ENCODE measurements at places on chromosomes 5 and 9. TPM values are rescaled to one million over a fixed set of nuclear protein-coding genes. Genes with fewer than 3 reads are reported as not detected.
A peak's percentile ranks its signal among the peaks of the same experiment; 100 is the strongest.

The C9 gene
- 0.79 TPM for polyA plus RNA-seq

The CCDC152 gene
- polyA plus RNA-seq = 15.4 TPM

The CEL gene
- 3.8 TPM for polyA plus RNA-seq

GRCh38 chr5:56601641-56602071 is 213.7 kb upstream of the MAP3K1 start:
- DNase-seq = no peak

DNA sequence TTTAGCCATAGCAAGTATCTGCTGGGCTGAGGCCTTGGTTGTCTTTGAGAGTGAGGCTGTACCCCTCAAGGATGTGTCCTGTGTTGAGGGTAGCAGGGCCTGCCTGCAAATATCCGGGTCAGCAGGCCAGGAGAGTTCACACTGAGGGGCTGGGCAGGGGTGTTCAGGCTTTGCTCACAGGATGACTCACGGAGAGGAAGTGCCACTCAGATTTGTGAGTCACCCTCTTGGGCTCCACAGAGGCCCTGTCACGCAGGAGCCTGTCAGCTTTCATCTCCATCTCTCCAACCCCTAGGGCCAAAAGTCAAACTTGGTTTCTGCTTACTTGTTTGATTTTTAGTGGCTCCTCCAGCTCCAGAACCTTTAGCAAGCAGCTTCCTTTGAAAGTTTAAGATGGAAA is 211.5 kb downstream of the SEC61B start:
- no peak for DNase-seq

DNA sequence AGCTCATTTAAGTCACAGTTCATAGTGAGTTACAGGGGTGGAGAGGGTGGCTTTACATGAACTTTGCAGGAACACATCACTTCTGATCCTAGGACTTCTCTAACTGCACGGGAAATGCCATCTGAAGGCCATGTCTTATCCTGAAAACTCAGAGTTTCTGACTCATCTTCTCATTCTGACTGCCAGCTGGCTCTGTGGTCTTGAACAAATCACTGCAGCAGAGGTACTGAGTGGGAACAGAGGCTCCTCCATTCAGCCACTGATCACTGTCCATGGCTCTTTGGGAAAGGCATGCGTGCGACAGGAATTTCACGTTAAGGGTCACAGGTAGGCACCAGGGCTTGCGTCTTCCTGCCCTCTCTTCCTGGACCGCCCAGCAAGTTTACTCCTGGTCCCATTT is 114.6 kb upstream of the LRRTM2 start:
- DNase-seq = no peak

GRCh38 chr5:149397530-149397929 is 18.4 kb upstream of the IL17B start:
- no peak for DNase-seq

GRCh38 chr5:160152287-160152686 is 33.0 kb upstream of the PWWP2A start:
- no peak for DNase-seq

GRCh38 chr9:3006851-3007250 is 163.0 kb upstream of the PUM3 start:
- DNase-seq = no peak

DNA sequence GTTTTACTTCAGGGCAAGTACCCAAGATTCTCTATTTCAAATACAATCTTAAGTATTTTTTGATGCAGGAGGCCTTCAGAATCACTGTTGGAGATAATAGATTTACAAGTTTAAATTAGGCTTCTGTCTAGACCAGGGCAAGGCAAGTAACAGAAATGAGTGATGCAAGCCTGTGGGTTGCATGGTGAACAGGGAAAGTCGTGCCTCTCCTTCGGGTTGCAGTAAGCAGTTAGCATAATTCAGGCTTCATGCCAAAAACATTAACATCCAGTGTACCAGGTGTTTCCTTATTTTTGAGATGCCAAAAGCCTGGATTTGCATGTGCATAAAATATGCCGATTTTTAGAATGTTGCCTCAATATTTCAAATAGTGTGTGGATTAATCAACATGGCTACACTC is 369.0 kb downstream of the CAAP1 start:
- DNase-seq = no peak

GRCh38 chr5:2891781-2892180 is 140.3 kb upstream of the IRX2 start:
- no peak for DNase-seq

DNA sequence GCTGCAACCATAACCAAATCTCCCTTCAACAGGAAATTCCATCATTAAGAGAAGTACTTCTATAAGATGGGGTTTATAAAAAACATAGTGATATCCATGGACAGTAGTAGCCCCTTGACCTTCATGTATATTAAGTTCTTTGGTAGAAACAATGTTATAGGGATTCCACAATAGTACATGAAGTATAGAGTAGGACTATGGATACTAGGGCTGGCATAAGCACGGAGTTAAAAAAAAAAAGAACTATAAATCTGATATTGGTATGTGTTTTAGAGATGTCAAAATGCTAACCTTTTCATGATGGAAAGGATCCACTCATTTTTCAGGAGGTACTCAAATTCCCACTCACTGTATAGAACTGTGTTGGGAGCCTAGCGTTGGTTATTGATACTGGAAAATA is 337.6 kb downstream of the FGF10 start:
- DNase-seq = no peak

DNA sequence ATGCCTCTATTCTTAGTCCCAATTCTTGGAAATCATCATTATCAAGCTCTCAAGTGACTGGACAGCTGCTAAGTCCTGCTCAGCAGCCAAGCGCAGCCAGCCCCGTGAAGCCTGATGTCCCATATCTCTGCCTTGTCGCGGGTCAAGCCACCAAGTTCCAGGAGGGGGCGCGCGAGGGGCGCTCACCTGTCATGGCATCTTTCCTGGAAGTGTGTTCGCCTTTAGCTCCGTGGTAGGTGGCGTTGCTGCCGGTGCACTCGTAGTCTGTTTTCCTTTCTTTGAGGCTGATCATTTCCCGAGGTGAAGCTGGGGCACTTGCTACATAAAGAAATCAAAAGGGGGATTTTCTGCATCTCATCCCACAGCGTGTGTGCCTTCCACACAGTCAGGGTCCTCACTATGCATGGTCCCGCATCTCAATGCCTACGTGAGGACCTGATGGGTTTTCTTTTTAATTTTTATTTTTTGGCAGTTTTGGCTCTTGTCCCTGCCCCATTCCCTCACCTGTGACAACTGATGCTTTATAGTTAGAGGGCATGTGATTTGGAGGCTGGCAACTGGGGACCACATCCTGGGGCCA is 227.0 kb upstream of the DAP start:
- peak; percentile 51 for DNase-seq

- DNase-seq = no peak
Observed at GRCh38 chr9:114856942-114857315, 51.1 kb upstream of the TNFSF15 start.

GRCh38 chr9:95511952-95512708 is 4.6 kb downstream of the PTCH1 start:
- DNase-seq = no peak

- no peak for DNase-seq
Observed at GRCh38 chr5:176875014-176875550, 24.1 kb downstream of the HK3 start.

DNA sequence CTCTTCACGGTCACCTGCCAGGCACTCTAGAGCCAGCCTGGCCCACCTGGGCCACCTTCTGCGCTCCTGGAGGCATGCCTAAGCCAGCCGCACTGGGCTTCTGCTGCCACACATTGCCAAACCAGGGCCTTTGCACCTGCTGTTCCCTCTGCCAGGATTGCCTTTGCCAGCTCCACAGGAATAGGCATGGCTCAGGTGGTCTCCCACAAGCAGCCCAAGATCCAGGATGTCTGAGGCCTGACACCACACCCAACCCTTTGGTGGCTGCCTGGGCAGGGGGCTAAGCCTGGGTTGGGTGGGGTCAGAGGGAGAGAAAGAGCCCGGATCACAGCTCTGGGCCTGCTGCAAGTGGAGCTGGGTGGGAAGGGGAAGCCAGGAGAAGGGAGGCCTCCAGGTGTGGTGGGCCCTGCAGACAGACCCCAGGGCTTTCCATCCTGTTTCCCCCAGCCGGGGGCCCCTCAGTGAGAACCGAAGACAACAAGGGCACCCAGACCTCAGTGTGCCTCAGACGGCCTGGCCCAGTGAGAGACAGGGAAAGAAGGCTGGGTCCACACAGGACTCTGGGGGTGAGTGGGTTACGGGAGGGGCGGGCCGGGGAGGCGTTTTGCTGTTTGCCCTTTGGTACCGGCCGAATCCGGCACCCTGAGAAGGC is 672 bp upstream of the SUSD3 start:
- DNase-seq = no peak

DNA sequence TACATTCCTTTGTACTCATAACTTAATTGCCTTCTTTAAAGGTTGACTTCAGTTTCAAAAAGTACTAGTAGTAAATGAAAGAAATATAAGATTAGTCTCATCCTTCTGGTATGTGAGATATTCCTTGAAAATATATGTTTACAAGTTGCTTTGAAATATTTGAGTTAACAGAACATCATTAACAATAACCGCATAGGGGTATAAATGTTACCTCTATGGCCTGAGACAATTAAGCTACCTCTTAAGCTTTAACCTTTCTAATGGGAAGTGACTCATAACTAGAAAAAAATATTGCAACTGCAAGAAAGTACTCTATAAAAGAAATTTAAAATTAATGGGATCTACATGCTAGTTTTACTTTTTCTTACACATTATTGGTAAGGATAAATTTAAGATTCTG is 399.0 kb downstream of the CDH10 start:
- no peak for DNase-seq

DNA sequence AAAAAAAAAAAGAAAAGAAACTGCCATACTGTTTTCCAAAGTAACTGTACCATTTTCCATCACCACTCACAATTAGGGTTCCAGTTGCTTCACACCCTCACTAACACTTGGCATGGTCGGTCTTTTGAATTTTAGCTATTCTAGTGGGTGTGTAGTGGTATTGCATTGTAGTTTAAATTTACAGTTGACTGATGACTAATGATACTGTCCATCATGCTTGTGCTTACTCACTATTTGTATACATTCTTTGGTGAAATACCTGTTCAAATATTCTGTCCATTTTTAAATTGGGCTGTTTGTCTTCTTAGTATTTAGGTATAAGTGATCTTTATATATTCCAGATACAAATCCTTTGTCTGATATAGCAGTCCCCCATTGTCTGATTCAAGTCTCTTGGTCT is 36.2 kb upstream of the ZNF169 start:
- DNase-seq = no peak

GRCh38 chr5:181198905-181199519 is 6.0 kb downstream of the TRIM7 start:
- DNase-seq = no peak

DNA sequence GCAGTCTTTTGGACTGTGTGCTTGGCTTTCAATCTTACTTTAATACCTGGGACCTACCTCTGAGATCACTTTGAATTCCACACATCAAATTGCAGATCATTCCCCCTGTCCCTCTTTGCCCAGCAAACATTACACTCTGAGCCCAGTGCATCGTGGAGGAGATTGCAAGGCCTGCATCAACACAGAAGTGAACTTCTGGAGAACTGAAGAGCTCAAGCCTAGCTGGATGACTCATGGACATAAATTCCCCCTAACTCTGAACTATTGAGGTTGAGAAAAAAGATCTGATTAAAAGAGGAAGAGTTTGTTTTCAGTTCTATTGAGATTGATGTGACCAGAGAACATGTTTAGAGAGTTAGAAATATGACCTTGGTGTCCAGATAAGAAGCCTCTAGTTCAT is 316.0 kb upstream of the DMAC1 start:
- DNase-seq = no peak

DNA sequence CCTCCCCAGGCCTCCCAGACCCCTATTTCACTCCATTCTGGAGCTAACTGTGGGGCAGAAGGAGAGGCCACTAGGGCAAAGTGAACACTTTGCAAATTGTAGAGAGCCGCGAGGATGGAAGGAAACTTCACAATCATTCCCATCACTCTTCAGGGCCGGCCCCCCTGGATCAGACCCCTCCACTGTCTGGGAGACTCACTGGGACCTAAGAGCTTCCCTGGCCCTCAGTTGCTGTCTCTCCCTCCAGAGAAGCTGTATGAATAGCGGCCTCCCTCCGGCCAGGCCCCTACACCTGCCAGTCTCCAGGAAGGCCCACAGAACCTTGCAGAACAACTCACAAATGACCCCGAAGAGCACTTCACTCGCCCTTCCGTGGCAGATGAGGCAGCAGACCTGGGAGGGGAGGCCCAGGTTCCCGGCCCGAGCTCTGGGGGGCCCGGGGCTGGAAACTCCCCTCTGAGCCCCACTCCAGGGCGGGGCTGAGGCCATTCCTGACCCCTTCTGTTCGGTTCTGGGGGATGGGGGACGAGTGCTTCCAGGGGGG is 141.9 kb upstream of the IER5L start:
- no peak for DNase-seq

GRCh38 chr9:6959270-6960000 is 201.7 kb downstream of the KDM4C start:
- no peak for DNase-seq

All from right renal cortex interstitium (tissue), 3 donors.